ENCODE measurements at places on chromosomes 6 and 20. TPM values are rescaled to one million over a fixed set of nuclear protein-coding genes. Genes with fewer than 3 reads are reported as not detected.

DNA sequence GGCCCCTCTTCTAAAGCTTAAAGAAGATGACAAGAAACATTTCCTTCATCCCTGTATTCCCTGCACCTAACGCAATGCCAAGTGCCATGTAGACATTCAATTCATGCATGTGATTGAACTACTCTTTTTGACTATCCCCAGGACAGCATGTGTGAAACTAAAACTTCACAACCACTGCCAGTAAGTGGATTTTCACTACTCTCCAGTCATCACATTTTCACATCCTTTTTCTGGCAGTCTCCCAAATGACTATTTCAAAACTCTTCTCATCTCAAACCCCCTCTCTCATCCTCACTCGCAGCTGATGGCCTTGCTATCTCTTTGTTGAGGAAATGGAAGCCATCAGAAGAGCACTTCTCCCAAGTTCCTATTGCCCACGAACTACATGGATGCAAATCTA is 122.6 kb downstream of the OPRM1 start:
- no peak for DNase-seq

GRCh38 chr6:157753291-157753690 is 69.8 kb upstream of the SNX9 start:
- no peak for DNase-seq

GRCh38 chr20:62358171-62359042 is 8.7 kb downstream of the LAMA5 start:
- peak; percentile 97 for DNase-seq

- DNase-seq, result no peak
These were observed 23.6 kb downstream of the COL11A2 start for GRCh38 chr6:33168639-33169038.

Gene PREP
- 22.2 TPM for total RNA-seq

- DNase-seq, result no peak
These were observed 441.1 kb upstream of the ARID1B start for GRCh38 chr6:156336089-156336488.

Gene MAP1LC3A
- 104 TPM for total RNA-seq

Gene SMLR1
- not detected for total RNA-seq

Gene CLPSL1
- total RNA-seq, result not detected

GRCh38 chr20:41819436-41819835 is 201.3 kb upstream of the CHD6 start:
- DNase-seq, result no peak

Gene FAM83B
- not detected for total RNA-seq

- no peak for DNase-seq
These were observed 218.6 kb downstream of the OGFRL1 start for GRCh38 chr6:71507183-71507582.

Gene PSORS1C2
- total RNA-seq, result not detected

Measured in myocyte (in vitro differentiated cells).